Dorsolateral prefrontal cortex (tissue), 122 donors: ENCODE measurements at places on chromosomes 5 and 9.
A peak's percentile ranks its signal among the peaks of the same experiment; 100 is the strongest.

DNA sequence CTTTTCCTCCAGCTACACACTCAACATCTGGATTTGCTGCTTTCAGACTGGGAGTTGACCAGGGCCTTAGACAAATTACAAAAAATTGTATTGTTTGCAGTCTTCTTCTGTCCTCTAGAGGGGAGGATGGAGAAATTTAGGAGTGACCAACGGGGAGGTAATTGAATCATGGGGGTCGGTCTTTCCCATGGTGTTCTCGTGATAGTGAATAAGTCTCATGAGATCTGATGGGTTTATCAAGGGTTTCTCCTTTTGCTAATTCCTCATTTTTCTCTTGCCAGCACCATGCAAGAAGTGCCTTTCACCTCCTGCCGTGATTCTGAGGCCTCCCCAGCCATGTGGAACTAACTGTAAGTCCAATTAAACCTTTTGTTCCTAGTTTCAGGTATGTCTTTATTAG, 4.2 kb downstream of the IFNA8 start:
- DNase-seq, result no peak

DNA sequence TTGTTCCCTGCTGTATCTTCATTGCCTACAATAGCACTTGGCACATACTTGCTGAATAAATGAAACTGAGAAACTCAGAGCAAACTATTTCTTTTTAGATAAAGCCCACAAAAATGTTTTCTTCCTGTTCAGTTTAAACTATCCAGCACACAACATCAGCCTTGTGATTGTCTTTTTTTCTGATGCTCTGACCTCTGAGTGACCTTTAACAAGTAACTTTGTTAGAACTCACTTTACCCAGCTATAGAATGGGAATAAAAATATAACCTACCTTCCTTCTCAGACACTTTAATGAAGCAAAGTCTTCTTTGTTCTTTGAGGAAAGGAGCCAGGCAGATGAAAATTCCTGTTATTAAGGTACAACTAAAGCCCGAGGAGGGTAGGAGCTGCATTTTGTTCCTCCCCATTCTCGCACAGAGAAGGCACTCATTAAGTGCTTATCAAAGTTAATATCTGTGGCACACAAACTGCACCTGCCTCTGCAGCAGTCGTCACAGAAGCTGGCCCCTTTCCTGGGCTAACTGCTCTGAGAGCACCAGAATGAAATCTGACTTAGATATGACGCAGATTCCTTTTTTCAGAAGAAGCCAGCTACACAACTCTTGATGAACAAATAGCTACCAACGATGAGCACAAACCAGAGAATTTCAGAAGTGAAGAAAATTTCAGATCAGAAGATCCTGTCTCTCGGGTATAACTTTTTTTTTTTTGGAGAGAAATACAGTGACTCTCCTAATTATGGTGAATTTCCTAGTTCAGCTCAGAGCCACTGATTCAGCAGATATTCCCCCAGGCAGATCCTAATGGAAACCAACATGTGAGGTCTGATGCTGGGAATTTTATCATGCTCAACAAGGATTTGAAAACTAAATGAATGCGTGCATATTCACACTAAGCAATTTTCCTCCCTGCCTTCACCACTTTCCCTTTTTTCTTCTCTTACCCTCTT, 31.0 kb upstream of the NR3C1 start:
- no peak for DNase-seq

DNA sequence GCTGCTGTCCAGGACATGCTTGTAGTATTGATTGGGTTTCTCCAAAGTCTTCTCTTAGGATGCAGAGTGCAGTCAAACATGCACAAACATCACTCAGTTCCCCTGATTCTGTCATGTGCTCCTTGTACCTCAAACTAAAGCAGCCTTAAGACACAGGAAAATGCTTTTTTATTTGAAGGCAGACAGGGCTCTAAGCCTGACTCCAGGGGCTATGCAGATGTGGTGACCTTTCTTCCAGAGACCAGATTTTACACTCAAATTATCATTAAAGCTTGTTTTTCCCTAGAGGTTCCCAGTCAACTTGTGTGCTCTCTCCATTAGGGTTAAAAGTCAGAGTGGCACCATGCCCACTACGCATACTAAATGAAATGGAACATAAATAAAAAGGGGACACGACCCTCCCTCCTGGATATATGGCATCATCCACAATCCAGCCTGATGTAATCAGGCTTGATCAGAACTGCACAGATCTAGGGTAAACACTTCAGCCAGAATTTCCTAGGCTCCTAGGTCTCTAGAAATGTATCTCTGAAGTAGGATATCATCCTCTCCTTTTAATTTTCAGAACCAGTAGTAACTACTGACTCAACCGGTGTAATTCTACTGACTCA, 771.1 kb downstream of the NR2F1-AS1 start:
- no peak for DNase-seq

DNA sequence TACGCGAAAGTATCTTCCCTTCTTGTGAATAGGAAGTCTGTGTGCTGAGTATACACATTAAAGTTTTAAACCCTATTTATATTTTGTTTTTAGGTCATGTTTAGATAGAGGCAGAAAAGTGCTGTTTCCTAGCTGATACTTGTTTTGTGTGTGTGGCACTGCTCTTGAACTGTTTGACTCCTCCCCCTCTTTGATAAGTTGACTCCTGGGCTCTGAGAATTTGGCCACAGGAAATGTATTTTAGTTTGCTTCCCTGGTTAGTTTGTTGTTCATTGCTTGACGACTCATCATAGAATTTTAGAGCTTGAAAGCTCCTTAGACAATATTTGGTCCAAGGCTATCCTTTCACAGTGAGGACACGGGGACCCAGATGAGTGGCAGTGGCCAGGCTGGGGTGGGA, 2.0 kb upstream of the CDC14B start:
- no peak for DNase-seq

DNA sequence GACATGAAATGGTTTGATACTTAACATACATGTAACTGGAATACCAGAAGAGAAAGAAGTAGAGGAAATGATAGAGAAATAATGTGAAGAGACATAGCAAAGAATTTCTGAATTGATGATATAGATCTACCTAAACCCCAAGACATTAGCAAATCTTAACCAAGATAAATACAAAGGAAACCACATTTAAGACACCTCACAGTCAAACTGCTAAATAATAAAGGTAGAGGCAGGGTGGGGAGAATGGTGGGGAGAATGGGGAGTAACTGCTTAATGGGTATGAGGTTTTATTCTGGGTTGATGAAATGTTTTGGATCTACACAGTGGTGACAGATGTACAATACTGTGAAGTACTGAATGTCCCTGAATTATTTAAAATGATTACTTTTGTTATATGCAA, 17.5 kb downstream of the CARNMT1 start:
- no peak for DNase-seq

DNA sequence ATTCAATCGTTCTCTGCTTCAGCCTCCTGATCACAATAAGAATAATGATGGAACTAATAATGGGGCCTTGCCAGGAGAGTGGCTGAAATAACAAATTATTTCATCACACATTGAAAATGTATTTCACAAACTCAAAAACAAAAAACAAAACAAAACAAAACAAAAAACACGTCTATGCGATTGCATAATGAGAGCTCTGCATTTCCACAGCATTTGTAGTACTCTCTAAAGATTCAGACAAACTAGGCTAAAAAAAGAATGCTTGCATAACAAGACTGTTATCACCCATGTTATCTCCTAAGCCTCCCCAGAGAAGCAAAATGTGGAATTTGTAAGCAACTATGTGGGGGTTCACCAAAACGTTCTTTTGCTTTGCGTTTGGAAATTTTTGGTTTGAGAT, 48.1 kb downstream of the PRELID2 start:
- no peak for DNase-seq

DNA sequence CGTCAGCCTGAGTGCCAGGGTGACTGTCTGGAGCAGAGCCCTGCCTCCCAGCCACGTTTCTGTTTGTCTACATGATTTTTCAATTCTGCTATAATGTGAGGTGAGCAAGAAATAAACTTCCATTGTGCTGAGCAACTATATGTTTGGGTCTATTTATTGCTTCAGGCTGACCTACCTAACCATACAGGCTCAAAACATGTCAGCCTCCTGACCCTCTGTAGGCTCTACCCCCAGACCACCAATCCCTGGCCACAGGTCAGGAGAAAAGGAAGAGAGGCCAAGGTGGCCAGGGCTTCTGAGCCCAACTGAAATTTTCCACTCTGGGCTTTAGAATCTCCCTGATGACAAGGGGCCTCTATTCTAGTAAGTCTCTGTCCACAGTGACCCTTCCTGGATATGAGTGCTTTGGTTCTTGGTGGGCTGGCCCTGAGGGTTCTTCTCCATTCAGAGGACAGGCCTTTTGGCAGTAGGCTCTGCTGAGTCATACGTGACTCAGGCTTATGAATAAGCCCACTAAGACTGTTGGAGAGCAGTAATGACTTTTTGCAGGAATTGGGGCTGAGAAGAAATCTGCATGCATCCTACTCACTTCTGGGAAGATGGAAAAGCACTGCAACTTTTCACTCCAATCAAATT, 117.2 kb upstream of the TBCA start:
- DNase-seq, result peak; percentile 41

DNA sequence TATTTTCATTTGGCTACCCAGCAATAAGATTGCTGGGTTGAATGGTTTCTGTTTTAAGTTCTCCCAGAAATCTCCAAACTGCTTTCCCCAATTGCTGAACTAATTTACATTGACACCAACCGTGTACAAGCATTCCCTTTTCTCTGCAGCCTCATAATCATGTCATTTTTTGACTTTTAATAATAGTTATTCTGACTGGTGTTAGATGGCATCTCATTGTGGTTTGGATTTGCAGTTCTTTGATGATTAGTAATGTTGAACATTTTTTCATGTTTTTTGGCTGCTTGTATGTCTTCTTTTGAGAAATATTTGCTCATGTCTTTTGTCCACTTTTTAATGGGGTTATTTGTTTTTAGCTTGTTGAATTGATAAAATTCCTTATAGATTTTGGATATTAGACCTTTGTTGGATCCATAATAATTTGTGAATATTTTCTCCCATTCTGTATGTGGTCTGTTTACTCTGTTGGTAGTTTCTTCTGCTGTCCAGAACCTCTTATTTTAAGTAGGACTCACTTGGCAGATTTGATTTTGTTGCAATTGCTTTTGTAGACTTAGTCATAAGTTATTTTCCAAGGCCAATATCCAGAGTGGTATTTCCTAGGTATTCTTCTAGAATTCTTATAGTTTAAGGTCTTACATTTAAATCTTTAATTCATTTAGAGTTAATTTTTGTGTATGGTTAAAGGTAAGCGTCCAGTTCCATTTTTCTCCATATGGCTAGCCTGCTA, 793.7 kb downstream of the BRINP1 start:
- DNase-seq, result no peak

DNA sequence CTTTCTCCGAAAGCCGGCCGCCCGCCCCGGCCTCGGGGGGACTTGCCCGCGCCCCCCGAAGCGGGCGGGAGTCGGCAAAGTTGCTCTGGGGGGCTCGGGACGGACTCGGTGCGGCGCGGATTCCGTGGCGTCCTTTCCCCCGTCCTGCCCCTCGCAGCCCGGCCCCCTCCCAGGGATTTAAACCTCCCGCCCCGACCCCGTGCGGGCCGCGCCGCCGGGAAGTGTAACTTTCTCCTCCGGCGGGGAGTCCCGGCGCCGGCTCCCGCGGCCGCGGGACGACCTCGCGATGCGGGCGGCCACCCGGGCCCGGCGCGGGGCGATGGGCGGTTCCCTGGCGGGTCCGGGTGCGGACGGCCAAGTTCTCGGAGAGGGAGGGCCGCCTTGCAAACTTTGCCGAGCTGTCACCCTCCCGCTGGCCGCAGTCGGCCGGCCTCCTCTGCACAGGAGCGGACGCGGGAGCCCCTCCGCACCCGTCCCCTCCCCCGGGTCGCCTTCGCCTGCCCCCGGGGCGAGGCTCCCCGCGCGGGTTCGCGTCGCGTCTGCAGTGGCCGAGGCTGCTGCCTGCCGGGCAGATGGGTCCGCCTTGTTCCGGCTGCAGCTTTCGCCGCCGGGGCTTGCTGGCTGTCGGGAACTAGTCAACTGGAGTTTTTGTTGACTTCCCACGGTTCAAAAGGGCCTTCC, 732 bp downstream of the PBX3 start:
- no peak for DNase-seq
